ENCODE measurements at places on chromosomes 3 and 15. TPM values are rescaled to one million over a fixed set of nuclear protein-coding genes. Genes with fewer than 3 reads are reported as not detected.
A peak's percentile ranks its signal among the peaks of the same experiment; 100 is the strongest.

Gene AP3B2
- total RNA-seq, result 0.39 TPM

DNA sequence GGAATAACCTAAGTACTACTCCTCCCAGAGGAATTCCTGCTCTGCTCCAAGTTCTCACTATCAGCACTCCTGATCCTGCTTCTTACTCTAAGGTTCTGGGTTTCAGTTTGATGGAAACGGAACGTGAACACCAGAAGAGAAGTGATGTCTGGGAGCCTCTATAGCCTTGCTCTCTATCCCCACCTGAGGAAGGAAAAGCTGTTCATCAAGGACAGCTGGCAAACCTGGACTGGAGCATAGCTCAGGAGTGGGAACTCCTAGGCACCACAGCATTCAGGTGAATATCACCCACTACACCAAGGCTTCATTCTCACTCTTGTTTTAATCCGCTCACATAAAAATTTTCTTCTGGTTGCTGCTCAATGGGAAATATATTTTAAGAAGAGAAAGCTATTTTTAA, 13.0 kb upstream of the CADPS start:
- no peak for DNase-seq

DNA sequence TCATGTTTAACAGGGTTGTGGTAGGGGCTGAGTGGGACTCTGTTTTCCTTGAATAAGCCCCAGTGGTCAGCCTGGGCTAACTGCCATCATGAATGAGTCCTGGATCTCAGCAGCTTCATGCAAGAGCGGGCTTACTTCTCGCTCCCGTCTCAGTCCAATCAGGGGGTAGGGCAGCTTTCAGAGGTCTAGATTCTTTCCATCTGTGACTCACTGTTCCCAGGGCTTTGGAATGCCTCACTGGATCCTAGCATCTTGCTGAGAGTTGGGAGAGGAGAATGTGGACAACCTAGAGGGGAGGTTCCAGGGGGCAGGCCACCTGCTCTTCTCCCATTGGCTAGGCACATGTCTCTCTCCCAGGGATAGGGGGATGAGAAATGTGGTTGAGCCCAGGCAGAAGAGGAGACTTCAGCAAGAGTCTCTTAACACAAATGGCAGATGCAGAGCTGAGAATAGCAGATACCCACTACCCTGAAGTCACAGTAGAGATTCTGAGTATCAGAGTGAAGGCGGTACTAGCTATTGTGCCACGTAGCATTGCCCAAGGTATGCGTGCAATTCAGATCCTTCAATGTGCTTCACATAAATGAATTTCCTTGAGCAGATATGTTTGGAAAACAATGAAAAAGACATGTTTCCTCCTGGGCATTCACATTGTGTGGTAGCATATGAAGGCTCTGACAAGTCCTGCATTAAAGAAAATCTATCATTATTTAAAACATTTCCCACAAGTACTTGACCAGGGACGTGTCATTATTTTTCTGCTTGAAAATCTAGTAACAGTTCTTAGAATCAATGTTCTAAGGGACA, 257.7 kb upstream of the PROK2 start:
- no peak for DNase-seq

DNA sequence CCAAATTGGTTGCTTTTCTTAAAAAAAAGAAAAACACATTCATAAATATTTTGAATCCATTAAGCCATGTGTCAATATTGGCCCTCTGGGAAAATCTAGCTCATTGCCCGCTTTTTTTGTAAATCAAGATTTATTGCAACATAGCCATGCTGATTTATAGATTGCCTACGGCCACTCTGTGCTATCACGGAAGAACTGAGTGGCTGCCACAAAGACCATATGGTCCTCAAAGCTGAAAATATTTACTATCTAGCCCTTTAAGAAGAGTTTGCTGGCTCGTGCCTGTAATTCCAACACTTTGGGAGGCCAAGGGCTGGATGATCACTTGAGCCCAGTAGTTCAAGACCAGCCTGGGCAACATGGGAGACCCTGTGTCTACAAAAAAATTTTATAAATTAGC, 45.9 kb downstream of the IL5RA start:
- no peak for DNase-seq

Gene SLC22A13
- total RNA-seq, result 0.21 TPM

Gene PLA2G4B
- total RNA-seq, result 5.0 TPM

Gene DAG1
- total RNA-seq, result 9.2 TPM

Gene ARHGEF3
- 38.3 TPM for total RNA-seq

Gene GPR27
- 1.6 TPM for total RNA-seq

GRCh38 chr3:194176274-194176991, 40.5 kb downstream of the HES1 start:
- no peak for DNase-seq

- no peak for DNase-seq
These were observed 63.0 kb downstream of the LINGO1 start for GRCh38 chr15:77569729-77570125.

Gene ALPK3
- 0.05 TPM for total RNA-seq

GRCh38 chr15:93028632-93029213, 60.3 kb downstream of the RGMA start:
- peak; percentile 49 for DNase-seq

Gene RAP2B
- 10.4 TPM for total RNA-seq

DNA sequence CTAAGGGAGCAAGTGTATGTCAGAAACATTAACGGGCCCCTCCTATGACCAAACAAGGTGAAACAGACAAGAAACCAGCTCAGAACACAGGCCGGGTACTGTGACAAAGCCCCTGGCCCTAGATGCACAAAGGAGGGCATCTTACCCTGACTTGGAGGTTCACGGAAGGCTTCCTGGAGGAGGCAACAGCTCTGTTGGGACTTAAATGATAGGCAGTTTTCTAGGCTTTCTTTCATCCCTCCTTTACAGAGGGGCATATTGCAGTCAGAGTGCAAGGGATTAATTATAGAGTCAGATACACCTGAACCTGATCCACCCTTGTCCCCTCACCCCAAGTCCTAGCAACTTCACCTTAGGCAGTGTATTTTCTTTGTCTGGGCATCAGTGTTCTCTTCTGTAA, 8.4 kb downstream of the EPHB3 start:
- DNase-seq, result no peak

DNA sequence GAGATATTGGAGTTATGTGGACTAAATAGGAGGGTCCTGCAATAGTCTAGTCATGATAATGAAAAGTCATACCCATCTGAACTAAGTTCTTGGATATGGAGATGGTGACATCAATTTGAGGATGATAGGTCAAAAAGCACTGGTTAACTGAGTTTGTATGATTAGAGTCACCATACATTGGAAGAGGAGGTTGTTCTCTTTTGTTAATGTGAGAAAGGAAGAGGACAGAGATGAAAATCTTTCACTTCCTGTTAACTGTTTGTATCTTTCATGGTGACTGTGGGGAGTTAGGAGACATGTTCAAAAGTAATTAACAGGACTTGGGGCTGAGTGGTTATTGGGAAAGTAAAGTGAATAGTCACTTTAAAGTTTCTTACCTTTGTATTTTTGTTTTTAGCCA, 11.1 kb downstream of the TMEM62 start:
- no peak for DNase-seq

- DNase-seq, result no peak
These were observed 329.0 kb upstream of the SEMA6D start for GRCh38 chr15:47388299-47388698.

Gene HHLA2
- total RNA-seq, result 0.70 TPM

- no peak for DNase-seq
These were observed 101.7 kb downstream of the DAPK2 start for GRCh38 chr15:63944681-63944955.

- no peak for DNase-seq
These were observed 106.9 kb downstream of the LRRK1 start for GRCh38 chr15:101025896-101026631.

- DNase-seq, result no peak
These were observed 32.4 kb upstream of the SLC6A6 start for GRCh38 chr3:14369675-14370669.

GRCh38 chr3:143220741-143221140, 101.2 kb downstream of the CHST2 start:
- no peak for DNase-seq

DNA sequence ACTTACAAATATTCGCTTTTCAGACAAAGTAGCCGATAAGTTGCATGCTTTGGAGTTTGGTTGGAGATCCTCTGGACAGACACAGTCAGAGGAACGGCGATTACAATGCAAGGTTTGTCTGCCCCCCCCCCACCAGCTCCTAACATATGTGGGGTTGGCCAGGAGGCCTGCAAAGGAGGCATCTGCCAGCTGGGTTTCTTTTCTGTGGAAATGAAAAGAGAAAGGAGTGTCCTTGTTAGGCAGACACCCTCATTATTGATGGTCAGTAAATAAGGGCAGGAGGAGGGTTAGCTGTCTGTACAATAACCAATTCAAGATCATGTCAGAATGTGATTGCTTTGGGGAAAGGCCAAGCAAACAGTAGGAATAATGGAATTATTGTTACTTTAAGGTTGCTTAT, 49.1 kb downstream of the TLNRD1 start:
- no peak for DNase-seq

DNA sequence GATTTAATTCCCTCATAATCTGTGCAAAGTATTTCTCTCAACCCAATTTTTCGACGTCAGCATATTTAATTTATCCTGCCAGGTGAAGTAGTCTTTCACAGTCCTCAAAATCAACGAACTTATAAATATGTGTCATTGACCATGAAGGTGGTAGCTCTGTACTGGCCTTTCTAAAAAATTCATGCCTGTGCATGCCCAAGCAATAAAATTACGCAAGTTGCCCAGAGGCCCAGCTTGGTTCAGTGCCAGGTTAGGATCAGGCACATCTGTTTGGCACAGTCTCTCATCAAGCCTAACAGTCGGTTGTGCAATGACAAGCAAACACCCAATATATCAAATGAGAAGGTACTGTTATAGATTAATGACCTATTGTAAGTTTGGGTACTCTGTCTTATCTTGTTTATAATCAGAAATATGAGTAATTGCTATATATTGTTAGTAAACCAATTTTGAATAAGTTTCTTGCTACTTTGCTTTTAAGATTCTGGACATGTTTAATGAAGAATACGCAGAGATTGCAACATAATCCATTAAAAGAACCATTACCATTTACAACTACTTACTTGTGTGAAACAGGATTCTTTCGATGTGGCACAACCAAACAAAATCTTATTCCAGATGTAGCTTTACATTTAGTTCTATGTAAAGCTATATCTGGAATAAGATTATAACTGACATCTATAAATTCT, 159.0 kb upstream of the IL12A start:
- DNase-seq, result no peak

Gene REC114
- total RNA-seq, result not detected

DNA sequence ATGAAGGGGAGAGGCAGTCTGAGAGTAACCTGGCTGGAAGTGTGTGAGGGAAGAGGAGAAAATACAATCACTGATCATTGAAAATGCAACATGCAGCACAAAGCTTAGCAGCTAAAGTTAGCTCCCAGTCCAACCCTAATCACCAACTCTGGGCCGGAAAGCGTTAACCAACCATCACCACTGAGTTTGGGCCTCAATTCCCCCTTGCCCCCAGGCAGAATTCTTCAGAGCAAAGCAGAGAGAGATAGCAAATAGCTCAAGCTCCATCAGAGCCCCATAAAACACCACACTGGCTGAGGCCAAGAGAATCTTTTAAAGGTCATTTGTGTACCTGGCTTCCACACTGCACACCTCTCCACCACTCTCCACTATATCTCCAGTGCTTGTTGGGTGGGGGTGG, 16.2 kb upstream of the PDIA5 start:
- no peak for DNase-seq

GRCh38 chr15:64050281-64051092, 4.2 kb upstream of the DAPK2 start:
- DNase-seq, result no peak

DNA sequence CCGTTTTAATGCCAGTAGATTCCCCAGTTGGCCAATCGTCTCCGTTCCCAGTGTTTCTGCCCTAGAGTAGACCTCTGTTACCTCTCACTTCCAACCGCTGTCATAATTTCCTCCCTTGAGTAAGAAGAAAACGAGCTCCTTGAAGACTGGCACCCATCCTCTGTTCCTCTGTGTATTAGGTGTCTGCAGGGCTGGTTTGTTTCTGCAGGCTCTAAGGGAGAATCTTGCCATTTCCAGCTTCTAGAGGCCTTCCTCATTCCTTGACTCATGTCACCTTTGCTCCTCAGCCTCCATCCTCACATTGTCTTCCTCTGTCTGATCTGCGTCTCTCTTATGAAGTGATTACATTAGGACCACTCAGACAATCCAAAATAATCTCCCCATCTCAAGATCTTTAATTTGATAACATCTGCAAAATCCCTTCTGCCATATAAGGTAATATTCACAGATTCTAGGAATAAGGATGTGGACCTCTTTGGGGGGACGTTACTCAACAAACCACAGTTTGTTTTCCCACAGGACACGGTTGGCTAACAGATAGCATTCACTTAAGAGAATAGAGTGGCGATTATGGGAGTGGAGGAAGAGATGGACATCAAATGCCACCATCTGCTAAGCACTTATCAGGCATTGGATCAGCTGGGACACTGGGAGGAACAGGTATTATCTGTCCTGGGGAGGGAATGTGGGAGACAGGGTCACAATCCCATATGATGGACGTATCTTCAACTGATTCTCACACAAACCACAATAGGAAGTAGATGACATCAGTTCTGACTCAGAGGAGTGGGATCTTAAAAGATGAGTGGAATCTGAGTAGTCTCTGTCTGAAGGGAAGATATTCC, 17.1 kb downstream of the ARHGAP31 start:
- no peak for DNase-seq

- no peak for DNase-seq
These were observed 5.1 kb upstream of the TASOR start for GRCh38 chr3:56688191-56688590.

GRCh38 chr3:146218880-146219866, 31.7 kb downstream of the PLSCR4 start:
- DNase-seq, result peak; percentile 58

GRCh38 chr15:76199106-76200082, 111.9 kb downstream of the ETFA start:
- no peak for DNase-seq

- DNase-seq, result no peak
These were observed 188.5 kb downstream of the ZNF621 start for GRCh38 chr3:40713306-40713705.

- no peak for DNase-seq
These were observed 9.3 kb downstream of the WWTR1 start for GRCh38 chr3:149648525-149648924.

DNA sequence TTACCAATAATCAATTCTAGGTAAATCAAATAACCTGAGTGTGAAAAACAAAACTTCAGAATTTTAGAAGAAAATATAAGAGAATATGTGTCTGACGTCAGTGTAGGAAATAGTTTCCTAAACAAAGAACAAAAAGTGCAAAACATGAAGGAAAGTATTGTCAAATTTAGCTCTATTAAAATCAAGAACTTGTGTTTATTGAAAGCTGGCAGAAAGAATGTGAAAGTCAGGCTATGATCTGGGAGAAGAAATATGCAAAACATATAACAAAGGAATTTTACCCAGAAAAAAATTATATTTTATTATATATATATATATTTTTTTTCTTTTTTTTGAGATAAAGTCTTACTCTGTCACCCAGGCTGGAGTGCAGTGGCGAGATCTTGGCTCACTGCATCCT, 129.1 kb upstream of the ANKRD28 start:
- DNase-seq, result no peak

DNA sequence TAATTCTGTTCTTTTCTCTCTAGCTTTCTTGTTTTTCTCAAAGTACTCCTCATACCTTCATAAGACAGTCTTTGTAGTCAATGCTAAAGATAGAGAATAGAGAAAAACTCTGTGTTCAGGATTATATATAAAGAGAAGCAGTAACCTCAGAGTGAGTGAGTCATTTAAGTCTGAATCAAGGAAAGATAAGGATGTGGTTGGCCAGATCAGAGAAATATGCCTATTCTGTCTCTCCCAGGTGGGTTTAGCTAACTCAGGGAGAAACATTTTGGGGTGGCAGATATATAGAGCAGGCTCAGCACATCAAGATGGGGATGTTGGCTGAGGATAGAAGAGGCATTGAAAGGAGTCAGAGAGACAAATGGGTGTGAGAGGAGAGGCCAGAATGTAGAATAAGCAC, 31.4 kb downstream of the GTF2E1 start:
- DNase-seq, result peak; percentile 4

Gene STRIT1
- not detected for total RNA-seq

Data from activated CD4-positive, alpha-beta T cell treated with anti-CD3 and anti-CD28 coated beads for 36 hours (primary cell).